ENCODE measurements at places on chromosomes 11 and 22.

- no peak for DNase-seq
Measured at GRCh38 chr11:9367551-9367950, 16.9 kb upstream of the IPO7 start.

DNA sequence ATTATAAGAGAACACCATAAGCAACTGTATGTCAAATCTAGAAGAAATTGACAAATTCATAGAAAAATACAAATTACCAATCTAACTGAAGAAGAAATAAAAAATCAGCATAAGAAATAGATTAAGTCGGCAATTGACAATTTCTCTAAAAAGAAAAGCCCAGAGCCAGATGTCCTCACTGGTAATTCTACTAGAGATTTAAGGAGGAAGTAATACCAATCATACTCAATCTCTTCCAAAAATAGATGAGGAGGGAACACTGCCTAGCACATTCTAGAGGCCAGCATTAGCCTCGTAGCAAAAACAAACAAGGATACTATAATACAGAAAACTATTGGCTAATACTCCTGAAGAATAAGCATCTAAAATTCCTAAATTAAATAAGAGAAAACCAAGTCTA, 40.4 kb upstream of the IGLL5 start:
- DNase-seq: no peak

DNA sequence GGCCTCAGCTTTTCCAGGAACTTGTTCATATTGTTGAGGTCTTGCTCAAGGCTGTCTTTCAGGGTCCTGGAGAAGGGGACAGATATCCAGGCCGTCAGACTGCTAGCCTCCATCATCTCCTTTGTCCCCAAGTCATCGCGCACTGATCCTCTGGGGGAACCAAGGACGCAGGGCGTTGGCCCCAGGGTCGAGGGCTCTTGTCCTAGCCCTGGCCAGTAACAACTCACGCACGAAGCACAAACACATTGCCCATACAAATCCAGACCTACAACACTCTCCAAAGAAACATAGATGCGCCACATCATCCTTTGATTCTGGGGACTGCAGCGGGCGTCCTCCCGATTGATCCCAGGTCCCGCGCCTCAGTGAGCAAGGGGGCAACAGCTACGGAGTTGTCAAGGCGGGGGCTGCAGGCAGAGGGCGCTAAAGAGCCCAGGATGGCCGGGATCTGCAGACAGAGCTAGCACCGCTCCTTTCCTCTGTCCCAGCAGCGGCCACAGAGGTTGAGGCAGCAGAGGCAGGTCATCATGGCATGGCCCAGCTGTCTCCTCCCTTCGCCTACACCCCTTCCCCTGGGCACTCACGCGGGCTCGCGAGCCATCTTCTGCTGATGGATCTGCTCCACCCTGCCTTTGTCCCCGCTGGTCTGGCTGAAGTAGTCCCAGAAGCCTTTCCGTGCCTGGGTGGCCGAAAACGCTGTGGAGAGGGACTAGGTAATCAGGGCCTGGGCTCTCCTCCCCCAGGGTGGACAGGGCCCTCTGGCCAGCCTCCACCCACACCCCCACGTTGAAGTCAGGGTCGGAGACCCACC, 472 bp downstream of the APOA5 start:
- DNase-seq: peak; percentile 76

GRCh38 chr11:42422090-42422489, 889.7 kb upstream of the API5 start:
- DNase-seq: no peak

GRCh38 chr11:94315664-94316063, 11.3 kb downstream of the IZUMO1R start:
- no peak for DNase-seq

Measured in naive thymus-derived CD8-positive, alpha-beta T cell (primary cell).